ENCODE measurements at places on chromosomes 1 and 21.
A peak's percentile ranks its signal among the peaks of the same experiment; 100 is the strongest.

GRCh38 chr1:234944439-234945344, 183.9 kb downstream of the TOMM20 start:
- DNase-seq, result no peak

GRCh38 chr1:69511426-69512192, 56.1 kb upstream of the LRRC7 start:
- no peak for DNase-seq

DNA sequence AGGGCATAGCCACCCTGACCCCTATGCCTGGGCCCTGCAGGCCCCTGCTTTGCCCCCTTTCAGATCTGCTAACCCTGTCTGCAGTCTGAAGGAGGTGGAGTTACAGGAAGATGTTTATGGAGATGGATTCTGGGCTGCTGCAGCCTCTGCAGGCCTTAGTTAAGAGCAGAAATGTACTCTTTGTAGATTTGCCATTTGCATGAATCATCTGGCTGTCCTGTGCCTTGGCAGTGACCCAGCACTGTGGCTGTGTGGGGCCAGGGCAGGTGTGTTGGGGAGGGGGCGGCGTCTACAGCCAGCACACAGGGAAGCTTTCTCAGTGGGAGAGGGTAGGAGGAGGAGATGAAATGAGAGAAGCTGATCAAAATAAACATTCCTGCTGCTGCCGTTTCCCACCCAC, 867.3 kb downstream of the PLA2G4A start:
- no peak for DNase-seq

GRCh38 chr1:160405331-160405877, 5.0 kb downstream of the VANGL2 start:
- DNase-seq, result no peak

GRCh38 chr1:81186261-81186660, 614.5 kb upstream of the ADGRL2 start:
- no peak for DNase-seq

DNA sequence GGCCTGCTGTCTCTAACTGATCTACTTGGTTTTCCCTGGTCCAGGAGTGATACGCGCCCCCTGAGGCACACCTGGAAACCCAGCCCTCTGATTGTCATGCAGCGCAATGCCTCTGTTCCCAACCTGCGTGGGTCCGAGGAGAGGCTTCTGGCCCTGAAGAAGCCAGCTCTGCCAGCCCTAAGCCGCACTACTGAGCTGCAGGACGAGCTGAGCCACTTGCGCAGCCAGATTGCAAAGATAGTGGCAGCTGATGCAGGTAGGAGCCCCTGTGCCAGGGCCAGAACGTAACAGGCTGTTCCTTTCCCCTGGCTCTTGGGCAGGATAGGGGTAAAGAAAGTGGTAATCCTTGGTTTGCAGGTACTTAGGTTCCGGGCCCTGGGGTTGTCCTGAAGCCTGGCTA, 6.8 kb downstream of the MTFR1L start:
- DNase-seq, result no peak

- peak; percentile 9 for DNase-seq
These were observed 7.7 kb downstream of the ANKRD35 start for GRCh38 chr1:145877923-145878486.

GRCh38 chr1:67563684-67564083, 121.3 kb upstream of the GADD45A start:
- no peak for DNase-seq

DNA sequence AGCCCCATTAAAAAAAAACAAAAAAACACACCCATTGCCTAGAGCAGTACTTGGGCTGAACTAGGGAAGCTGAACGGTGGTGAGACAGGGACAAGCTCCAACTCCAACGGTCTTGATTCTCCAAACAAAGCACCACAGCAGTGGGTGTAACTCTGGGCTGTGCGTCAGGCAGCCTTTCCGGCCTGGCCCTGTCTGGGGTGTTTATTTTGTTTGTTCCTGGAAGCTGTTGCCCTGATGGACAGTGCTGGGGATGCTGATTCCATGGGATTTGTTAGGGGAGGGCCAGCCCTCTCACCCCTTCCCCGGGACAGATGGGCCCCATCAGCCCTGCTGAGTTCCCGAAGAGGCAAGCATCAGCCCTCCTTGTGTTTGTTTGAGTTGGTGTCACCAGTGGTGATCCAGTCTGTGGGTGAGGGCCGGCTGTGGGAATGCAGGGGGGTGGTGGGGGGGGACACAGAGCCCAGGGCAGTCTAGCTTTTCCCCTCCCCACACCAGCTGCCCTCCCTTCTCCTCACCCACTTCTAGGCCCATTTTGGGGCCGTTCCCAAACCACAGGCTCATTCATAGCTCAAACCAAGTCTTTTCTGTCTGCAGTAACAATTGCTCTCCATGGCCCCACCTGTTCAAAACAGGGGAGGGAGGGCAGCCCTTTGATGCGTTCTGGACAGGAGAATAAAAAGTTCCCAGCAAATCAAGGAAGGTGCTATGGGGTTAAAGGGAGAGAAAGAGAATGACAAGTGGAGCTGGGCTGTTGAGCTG, 4.5 kb downstream of the WNT2B start:
- DNase-seq, result peak; percentile 73

GRCh38 chr1:55717111-55717510, 501.9 kb upstream of the USP24 start:
- DNase-seq, result no peak

Data from brain microvascular endothelial cell (primary cell).